Heart right ventricle (tissue), 16 donors: ENCODE measurements at places on chromosomes 5 and 9.
A peak's percentile ranks its signal among the peaks of the same experiment; 100 is the strongest.

DNA sequence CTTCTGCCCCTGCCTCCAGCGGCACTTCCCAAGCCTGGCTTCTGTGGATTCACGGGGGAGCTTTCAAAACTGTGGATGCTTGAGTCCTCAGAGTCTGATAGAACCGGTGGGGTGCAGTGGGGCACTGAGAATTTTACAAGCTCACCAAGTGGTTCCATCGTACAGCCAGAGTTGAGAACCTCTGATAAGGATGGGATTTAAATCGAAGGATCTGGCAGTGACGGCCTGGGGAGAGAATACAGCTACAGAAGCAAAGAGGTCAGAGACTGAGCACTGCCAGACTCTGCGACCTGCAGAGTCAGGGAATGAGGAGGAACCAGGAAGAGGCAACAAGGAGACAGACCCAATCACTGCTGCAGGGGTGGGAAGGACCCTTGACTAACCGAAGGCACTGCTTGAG is 124.6 kb upstream of the BOD1 start:
- DNase-seq, result no peak

DNA sequence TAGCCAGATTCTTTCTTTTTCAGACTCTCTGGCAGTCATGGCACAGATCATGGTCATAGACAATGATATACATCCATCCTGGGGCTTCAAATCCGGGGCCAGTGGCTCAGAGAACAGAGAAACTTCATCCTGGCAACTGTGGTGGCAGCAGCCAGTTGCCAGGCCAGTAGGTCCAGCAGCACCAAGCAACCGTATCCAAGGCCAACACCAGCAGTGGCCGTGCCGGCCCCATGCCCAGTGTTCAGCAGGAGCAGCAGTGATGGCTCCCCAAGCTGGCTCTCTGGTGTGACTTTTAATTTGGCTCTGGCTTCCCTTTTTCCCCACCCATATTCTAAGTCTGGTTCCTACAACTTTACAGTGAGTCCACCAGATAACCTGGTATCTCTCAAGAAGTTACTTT is 300.5 kb downstream of the DEPDC1B start:
- no peak for DNase-seq

DNA sequence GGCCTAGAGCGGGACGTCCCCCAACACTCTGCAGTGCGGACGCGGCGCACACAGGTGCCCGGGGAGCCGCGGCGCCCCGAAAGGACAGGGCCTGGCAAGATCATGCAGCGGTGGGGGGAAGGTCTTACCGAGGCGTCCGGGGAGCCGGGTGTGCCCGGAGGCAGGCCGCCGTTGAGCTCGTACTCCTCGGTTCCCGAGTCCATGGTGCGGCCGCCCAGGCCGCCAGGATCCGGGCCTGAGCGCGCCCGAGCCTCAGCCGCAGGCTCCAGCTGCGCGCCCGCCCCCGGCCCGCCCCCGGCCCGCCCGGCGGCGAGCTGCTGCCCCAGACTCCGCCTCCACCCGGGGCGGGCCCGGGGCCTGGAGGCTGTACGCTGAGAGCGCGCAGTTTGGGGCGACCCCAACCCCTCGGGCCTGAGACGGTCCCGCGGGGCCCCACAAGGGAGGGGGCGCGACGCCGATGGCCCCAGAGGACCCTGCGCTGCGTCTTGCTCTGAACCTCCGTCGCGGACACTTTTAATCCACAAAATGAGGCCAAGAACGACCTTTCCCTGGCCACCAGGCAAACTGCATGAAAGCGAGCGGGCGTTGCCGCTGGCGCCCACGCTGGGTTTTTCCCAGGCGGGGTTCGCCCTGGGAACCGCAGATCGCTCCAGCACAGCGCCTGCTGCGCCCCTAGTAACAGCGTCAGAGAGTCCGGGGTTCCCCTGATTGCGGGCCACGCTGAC is at the start of gene NINJ1:
TSS of gene NINJ1 (minus strand) at position 237 of the 725 bp plus-strand sequence. CDS start at position 203, 34 bp downstream.
- DNase-seq, result peak; percentile 70

- DNase-seq, result peak; percentile 76
These were observed 33.6 kb downstream of the COL15A1 start for GRCh38 chr9:98977246-98977714.

GRCh38 chr9:4709380-4709779 is 30.0 kb downstream of the CDC37L1 start:
- DNase-seq, result no peak

- no peak for DNase-seq
These were observed 41.9 kb upstream of the SLC36A1 start for GRCh38 chr5:151405334-151406160.

DNA sequence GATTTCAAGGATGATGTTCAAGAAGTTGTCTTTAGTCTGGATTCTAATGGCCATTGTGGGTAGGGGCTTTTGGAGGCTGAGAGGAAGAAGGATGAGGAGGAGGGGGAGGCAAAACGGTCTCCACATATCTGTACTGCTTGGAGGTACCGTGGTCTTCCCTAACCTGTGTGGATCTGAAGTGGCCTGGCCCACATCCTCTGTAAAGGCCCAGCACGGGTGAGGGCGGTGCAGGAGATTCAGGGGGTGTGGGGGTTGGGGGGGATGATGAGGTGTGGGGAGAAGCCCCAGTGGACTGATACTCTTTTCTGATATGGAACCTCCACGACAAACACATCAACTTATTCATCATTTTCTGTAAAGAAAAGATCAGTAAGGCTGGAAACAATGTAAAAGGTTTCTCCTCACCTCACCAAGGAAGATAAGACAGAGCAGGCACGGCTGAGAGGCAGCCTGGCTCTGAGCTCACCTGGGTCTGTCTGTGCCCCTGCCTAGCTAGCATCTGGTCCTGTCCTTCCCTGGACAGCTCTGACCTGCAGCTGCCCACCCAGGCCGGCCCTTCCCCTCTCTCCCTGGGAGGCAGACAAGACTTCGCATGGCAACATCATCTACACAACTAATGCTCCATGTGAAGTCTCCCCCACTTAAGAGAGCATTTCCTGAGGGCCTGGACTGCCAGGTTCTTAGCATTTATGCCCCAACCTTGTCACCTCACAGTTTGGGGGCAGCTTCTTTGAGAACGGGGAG is 5.6 kb upstream of the IL3 start:
- DNase-seq, result no peak

GRCh38 chr5:133343196-133343595 is 269.1 kb downstream of the FSTL4 start:
- DNase-seq, result no peak

- no peak for DNase-seq
These were observed 30.8 kb downstream of the LCP2 start for GRCh38 chr5:170266570-170267381.

- no peak for DNase-seq
These were observed 36.8 kb upstream of the FRRS1L start for GRCh38 chr9:109203761-109204360.

- no peak for DNase-seq
These were observed 30.6 kb upstream of the IL7R start for GRCh38 chr5:35826056-35826455.

- no peak for DNase-seq
These were observed 51.2 kb downstream of the USP20 start for GRCh38 chr9:129886226-129887174.

- no peak for DNase-seq
These were observed 126.1 kb downstream of the SV2C start for GRCh38 chr5:76209297-76209696.
